ENCODE measurements at places on chromosomes 16 and 17.

GRCh38 chr17:14070344-14070984 is 1.2 kb downstream of the COX10 start:
- DNase-seq: no peak

- no peak for DNase-seq
Observed at GRCh38 chr17:28173031-28173561, 130.6 kb downstream of the NLK start.

DNA sequence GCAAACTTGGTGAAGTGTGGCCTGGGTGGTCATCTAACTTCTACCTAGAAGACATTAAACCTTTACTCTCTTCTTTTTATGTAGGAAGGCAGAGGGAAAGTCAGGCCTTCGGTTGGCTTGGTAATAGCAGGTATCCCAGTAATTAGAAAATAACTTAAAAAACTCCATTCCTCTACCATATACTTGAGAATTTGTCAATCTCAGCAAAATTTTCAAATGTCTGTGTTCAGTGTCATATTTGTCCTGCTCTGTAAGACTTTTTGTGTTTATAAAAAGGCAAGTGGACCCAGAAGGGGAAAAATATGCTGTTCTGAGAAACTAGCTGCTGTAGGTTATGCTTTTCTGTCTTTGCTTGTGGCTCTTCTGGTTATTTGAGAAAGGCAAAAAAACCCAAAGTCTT is 5.8 kb downstream of the HMOX2 start:
- DNase-seq: no peak

DNA sequence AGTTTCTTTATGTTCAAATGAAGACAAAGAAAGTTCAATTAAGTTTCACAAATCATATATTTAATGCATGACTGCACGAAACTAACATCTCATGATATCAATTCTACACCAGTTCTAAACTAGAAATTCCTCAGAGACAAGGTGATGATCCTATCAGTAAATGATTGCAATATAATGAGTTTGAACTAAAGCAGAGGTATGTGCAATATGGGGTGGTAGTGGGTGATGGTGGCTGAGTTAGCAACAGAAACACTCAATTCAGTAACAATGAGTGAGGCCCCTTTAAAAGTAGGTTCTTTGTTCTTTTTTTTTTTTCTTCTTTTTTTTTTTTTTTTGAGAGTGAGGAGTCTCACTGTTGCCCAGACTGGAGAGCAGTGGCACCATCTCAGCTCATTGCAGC is 1551.7 kb upstream of the GOT2 start:
- DNase-seq: no peak

- DNase-seq: no peak
Observed at GRCh38 chr17:45935197-45935709, 40.9 kb downstream of the MAPT start.

DNA sequence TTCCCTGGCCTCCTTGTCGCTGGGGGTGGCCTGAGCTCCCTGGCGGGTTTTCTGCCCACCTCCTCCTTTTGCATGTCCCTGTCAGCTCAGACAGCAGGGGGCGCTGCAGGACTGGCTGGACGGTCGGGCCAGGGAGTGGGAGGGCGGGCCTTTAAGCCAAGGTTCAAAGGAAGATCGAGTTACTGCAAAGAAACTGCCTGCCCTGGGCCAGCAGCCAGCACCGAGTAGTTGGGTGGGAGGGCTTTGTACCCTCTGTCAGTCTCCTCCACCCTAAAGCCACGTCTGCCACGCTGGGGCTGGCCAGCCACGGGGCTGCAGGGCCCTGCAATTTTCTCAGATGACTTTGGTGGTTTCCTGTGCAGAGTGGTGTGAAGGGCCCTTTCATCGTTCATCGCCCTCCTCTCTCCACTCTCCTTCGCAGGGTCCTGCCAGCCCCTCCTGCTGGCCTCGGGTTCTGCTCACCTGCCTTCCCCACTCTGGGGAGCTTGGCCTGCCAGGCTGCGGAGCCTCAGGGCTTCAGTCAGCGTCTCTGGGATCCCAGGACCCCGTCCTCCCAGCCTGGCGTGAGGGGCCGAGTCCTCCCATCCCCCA is 12.3 kb downstream of the GPR142 start:
- peak; percentile 47 for DNase-seq

- DNase-seq: no peak
Observed at GRCh38 chr17:4786106-4786511, at the start of gene VMO1. Gene VMO1, minus strand, starts transcription at chr17:4786364. Its CDS starts 12 bp downstream, at chr17:4786352.

DNA sequence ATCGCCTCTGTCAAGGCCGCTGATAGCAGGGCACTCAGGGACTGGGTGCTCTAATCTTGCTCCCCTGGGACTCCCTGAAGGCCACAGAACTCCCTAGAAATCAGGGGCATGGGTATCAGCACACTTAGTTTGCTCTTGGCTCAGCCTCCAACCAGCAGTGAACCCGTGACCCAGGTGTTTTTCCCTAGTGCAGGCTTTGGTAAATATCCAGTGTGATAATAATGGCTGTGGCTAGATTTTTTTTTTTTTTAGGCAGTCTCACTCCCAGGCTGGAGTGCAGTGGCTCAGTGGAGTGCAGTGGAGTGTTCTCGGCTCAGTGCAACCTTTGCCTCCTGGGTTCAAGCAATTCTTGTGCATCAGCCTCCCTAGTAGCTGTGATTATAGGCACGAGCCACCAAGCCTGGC is 10.3 kb downstream of the NUPR1 start:
- no peak for DNase-seq
